ENCODE measurements at places on chromosomes 5 and 9.

DNA sequence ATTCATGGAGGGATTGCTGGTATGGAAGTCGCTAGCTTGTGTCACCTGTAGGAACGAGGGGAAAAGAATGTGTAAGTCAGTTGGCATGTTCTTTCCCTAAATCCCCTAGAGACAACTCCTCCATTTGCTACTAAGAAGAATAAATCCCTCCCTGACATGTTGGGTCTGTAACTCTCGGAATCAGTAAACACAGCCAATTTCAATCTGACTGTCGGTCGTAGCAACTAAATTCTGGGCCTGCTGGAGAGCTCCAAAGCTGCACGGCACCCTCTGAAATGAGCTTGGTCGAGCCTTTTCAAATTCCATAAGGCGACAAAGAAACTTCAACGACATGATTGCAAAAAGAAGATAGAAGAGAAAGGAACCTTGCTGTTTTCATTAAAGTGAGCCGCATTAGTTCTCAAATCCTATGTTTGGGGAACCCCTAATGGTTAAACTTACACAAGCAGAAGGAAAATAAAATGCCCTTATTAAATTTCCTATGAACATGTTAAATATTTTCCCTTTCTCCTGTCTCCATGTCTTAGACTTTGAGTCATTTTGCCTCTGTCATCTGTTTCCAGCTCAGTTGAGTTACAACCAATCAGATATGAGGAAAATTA is 735.8 kb upstream of the WWC1 start:
- no peak for DNase-seq

GRCh38 chr5:62327138-62328053 is 21.4 kb downstream of the KIF2A start:
- DNase-seq, result no peak

DNA sequence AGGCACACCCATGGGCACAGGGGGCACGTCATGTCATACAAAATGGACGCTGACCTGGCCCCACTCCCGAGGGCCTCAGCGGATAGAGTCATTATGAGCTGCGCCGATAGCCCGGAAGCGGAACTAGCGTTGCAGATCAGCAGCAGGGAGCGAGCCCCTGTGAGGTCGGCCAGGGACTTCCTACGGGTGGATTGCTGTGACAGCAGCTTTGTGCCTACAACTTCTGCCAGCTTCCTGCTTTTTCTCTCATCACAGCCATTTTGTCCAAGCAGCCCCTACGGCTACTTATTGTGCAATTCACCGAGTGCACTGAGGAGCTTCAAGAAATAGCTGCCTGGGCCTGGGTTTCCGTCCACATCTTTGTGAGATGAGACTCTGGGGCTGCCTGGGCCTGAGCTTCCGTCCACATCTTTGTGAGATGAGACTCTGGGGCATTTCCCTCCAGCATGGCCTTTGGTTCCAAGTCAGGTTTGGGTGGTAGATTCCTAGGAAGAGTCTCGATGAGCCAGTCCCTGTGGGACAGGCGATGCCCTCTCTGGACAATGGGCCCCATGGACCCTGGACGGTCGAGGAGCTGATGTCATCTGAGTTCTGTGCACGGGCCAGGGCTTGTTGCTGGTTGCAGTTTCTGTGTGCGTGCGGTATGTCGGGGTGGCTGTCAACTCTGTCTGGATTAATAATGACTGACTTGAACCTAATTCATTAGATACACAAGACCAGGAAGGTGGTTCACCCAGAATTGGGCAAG is 67.0 kb upstream of the GNE start:
- no peak for DNase-seq

DNA sequence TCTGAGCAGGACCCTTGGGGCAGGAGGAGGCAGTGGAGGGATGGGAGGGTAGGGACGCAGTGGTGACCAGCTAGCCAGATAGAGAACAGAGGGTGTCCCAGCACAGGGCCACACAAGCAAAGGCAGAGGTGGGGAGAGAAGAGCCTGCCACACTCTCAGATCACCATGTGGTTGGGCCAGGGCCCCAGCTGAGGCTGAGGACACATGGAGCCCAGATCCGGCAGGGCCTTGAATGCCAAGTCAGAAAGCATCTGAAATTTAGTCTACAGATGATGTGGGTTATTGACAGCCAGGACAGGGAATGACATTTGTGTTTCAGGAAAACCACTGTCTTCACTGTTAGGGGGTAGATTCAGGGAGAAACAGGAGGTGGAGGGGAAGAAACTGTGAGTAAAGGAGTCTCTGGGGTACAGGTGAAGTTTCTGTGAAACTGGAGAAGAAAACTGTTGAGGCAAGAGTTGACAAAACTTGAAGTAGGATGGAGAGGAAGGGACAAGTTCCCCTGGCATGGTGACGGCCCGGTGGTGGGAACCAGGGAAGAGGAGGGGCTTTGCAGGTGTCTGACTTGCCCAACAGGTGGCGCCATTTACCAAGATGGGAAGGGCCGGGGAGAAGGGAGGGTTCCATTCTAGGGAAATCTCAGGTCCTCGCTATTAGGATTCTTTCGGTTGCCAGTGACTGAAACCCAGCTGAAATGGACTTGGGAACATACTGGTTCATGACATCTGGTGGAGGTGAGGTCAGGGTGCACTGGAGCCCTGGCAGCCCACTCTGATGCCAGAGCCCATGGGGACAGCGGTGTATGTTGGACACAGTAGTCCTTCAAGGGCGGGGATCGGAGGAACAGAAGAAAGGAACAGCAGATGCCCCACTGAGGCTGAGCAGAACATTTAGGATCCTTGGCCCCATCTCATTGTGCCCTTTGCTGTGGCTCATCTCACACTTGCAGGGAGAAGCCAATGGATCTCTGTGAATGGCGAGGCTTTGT is 100.1 kb downstream of the KCNIP1 start:
- DNase-seq, result no peak

- no peak for DNase-seq
Measured at GRCh38 chr5:157761690-157762621, 18.4 kb downstream of the LSM11 start.

GRCh38 chr5:41747708-41748107 is 122.5 kb downstream of the OXCT1 start:
- DNase-seq, result no peak

DNA sequence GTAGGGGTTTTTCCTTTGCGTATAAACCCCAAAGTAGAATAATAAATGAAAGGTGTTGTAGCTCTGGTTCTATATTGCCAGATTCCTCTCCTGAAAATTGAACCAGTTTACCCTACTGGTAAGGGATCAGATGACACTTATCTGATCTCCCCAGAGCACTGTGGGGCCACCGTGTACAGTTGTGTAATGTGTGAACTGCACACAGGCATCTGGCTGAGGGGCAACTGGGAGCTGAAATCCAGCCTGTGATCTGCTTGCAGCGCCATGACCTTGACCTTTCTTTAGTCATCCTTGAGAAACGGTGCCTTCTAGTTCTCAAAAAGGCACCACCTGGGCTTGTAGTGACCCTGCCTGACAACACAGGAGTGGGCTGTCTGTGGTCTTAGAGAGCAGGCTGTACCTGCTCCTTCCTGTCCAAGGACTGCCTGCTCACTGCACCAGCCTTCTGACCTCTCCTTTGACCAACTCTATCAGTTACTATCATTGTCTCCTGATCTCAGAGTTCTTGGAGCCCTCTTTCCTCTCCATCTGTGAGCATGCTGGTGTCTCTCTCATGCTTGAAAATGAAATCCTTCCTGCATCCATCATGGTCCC is 40.2 kb downstream of the PDE6A start:
- no peak for DNase-seq

All from AG04450 (cell line).